Kidney glomerular epithelial cell (primary cell): ENCODE measurements at places on chromosomes 7 and 10.

- no peak for DNase-seq
These were observed 63.9 kb downstream of the VOPP1 start for GRCh38 chr7:55508221-55509011.

DNA sequence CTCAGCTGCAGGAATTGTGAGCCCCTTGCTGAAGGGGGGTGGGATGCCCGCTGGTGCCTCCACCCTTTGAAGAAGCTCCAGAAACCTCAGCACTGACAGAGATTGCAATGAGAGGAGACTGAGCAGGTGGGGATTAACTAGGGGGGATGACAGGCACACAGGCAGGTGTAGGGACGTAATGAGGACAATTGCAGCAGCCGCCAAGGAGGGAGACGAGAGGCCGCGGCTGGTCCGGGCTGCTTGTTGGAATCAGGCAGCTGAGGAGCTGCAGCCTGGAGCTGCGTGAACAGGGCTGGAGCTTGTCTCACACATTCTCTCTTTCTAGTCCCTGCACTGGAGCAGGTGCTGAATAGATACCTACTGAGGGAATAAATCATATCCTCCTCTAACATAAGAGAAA lies 122.0 kb upstream of the TCERG1L start:
- no peak for DNase-seq

DNA sequence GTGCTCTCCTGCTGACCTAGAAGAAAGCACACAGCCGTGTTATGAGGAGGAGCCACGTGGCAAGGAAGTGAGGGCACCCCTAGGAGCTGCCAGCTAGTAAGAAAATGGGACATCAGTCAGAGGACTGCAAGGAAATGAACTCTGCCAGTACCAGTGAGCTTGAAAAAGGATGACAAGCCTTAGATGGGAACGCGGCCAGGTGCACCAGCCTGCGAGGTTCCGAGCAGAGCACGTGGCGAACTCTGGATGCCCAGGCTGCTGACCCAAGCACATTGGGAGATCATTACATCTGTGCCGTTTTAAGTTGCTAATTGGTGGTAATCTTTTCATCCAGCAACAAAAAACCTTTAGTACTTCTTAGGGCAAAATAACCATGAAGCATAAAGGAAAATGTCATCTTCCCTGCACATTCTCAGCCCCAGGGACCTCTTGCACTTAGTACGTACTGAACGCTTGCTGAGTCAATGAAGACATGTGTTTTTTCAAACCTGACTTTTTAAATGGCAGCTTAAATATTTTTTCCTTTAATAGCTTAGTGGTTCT lies 69.4 kb downstream of the AMZ1 start:
- peak; percentile 75 for DNase-seq

- no peak for DNase-seq
These were observed 12.7 kb upstream of the KLF6 start for GRCh38 chr10:3797750-3798149.

- DNase-seq, result no peak
These were observed 62.4 kb upstream of the CDCA7L start for GRCh38 chr7:22008087-22008486.

DNA sequence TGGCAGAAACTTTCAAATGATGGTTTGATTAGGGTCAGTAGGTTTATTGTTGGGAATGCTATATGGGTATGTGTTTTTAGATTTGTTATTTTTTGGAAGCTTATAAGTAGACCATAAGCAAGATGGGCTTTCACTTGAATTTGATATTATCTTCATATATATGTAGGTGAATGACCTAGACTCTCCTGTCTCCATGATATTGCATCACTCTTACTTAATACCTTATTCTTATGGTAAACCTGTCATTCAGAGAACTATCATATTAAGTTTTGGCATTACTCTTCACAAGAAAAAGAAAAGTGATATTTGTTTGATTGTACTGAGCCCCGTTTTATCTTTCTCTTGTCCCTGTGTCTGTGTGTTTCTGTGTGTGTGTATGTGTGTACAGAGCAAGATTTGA lies 17.3 kb downstream of the HSPA14 start:
- DNase-seq, result no peak

DNA sequence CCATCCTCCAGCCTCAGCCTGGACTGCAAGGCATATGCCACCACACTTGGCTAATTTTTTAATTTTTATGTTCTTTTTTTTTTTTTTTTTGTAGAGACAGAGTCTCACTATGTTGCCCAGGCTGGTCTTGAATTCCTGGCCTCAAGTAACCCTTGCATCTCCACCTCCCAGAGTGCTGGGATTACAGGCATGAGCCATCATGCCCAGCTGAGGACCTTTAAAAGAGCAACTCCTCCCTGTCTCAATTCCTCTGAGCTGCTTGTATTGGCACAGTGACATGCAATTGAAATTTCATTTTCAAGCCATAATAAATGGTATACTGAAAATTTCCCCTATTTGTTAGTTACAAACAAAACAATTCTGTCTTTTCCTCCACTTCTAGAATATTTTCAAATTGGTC lies 19.5 kb downstream of the DNAJB9 start:
- peak; percentile 24 for DNase-seq

DNA sequence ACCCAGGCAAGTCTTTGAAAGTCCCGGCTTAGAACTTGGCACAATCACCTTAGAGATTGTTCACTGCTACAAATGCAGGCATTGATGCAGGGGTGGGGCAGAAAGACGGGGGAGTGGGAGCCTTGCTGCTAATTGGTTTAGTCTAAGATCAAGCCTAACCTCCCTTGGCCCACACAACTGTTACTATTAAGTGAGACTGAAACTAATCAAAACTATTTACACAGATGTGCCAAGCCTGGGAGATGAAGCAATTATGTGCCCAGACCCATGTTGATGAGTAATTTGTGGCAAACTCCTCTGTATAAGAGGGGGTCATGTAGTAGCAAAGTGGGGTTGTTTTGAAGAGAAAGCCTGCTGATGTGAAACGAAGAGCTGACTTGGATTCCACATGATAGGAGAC lies 178.2 kb upstream of the ITGB1 start:
- peak; percentile 91 for DNase-seq

DNA sequence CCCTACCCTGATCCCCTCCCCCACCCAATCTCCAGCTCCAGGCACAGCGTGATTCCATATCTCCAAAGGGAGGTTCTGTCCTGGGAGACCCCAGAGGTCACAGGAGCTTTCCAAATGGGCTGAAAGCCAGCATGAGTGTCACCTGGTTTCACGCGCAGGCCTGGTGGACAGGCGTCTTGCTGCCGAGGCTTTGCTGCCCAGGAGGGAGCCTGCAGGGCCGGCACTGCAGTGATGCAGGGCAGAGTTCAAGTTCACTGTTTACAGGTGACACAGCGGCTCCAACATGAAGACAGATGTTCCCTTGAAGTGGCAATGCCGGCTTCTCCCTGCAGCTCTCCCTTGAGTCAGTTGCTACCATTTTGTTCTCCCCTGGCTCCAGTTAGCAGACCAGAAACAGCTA lies 104.3 kb downstream of the TCERG1L start:
- DNase-seq, result no peak

GRCh38 chr10:100022403-100022802 lies 12.7 kb upstream of the DNMBP start:
- no peak for DNase-seq

GRCh38 chr7:98922392-98923187 lies 44.3 kb downstream of the TRRAP start:
- DNase-seq, result no peak

GRCh38 chr10:79208251-79208983 lies 138.9 kb upstream of the PPIF start:
- DNase-seq, result no peak

GRCh38 chr7:120407010-120407409 lies 134.0 kb downstream of the KCND2 start:
- no peak for DNase-seq

GRCh38 chr7:81648716-81649115 lies 121.1 kb downstream of the HGF start:
- DNase-seq, result no peak

- no peak for DNase-seq
These were observed 32.8 kb downstream of the KIAA1549 start for GRCh38 chr7:138948403-138948802.

GRCh38 chr7:129989466-129989865 lies 36.7 kb upstream of the UBE2H start:
- no peak for DNase-seq

DNA sequence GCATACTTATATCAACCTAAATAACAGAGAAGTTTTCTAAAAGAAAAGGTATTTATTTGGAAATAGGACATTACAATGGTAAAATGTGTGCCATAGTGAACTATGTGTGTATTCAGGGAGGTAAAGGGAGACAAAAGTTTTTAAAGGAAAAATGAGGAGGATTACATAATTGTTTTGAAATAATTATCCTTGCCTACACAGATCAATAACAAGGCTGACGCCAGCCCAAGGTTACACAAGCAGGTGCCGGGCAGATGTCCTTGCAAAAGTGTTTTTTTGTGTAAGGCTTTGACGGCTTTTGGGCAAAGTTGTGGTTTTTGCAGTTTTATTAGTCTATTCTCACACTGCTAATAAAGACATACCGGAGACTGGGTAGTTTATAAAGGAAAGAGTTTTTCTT lies 22.7 kb upstream of the SLC35B4 start:
- no peak for DNase-seq

DNA sequence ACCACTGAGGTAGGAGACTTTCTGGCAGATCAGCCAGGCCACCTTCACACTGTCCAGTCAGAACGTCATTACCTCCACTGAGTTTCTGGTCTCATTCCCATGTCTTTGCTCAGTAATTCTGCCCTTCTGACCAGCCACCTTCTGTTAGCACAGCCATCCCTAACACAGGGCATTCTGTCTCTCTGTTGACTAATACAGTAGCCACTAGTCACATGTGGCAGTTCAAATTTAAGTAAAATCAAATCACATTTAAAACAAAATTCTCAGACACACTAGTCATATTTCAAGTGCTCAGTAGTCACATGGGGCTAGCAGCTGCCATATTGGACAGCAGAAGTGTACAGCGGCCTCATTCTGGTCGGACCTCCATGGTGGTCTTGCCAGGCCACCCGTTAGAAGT lies 7.4 kb downstream of the CPSF4 start:
- no peak for DNase-seq

DNA sequence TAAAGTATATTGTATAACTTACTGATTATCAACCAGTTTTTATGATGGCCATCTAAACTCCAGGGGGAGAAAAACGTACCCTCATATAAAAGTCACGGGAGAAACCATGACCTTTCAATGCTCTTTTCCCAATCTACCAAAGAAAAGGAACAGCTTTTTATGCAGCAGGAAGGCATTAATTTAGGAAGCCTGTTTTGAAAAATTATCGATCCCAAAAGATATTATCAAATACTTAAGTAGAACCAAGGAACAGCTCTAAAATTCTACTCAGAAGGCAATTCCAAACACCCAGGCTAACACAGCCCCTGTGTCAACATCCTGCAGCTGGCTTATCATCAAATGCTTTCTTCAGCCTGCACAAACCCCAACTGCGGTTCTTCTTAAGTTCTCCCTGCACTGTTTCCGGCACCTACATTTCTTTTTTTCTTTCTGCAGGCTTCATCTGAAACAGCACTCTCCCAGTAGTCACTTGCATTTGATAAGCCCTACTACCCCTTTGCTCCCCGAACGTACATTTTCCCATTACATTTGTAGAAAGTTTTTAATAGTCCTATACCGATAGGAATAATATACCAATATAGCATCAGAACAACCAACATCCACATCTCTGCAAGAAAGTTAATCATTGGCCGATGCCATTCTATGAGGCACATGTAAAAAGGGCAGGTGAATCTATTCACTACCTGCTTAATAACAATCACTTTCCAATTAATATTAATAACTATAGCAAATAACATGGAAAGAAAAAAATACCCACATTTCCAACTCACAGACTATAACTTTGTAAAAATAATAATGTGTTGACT lies 47.9 kb downstream of the PIP4K2A start:
- DNase-seq, result no peak

GRCh38 chr7:112452102-112452888 lies 2.0 kb downstream of the IFRD1 start:
- DNase-seq, result peak; percentile 45

GRCh38 chr7:131166066-131166465 lies 161.6 kb upstream of the MKLN1 start:
- no peak for DNase-seq

GRCh38 chr7:104627516-104627915 lies 299.1 kb downstream of the LHFPL3 start:
- peak; percentile 61 for DNase-seq

DNA sequence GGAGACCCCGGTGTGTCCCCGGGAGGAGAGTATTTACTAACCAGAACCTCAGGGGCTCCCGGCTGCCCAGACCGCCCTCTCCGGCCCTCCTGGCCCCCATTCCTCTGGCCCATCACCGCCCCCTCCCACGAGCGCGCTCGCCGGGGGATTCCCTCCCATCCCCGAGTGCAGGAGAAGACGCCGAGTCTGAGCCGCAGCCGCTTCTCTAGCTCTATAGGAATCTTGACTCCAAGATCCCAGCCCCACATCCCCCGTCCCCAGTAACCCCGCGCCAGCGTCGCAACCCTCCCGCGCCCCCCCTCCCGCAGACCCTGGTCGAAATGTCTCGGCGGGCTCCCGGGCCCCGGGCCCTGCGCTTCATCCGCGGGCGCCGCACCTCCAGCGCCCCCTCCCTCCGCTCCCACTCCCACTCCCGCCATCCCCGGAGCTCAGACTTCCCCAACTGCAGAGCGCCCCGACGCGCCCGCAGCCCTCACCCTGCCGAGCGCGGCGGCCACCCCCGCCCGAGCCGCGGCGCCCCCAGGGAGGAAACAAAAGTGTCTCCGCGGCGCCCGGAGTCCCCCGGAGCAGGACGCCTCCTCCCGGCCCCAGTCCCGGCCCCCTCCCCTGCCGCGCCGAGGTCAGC lies 541 bp downstream of the ELMO1 start:
- DNase-seq, result no peak

- DNase-seq, result no peak
These were observed 101.6 kb downstream of the TES start for GRCh38 chr7:116311816-116312471.

- no peak for DNase-seq
These were observed 97.3 kb downstream of the PDGFA start for GRCh38 chr7:422191-422885.

- DNase-seq, result no peak
These were observed 101.7 kb upstream of the TMEM26 start for GRCh38 chr10:61554925-61555324.

DNA sequence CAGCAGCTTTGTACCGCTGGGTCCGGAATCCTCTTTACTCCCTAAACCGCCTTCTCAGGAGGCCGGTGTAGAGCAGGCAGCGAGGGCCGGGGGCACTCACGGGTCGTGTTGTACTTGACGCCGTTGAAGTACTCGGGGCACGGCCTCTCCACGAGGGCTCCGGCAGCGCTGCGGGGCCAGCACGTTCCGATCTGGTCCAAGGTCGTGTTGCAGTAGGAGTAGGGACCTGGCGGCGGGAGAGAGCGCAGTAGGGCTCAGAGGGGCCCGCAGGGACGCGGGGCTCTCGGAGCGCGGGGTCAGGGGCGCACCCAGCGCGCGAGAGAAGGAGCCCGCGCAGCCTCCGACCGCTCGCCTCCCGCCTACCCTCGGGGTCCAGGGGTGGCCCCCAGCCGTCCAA lies 443 bp downstream of the CRHR2 start:
- DNase-seq, result no peak

GRCh38 chr7:1391449-1391848 lies 67.8 kb downstream of the MICALL2 start:
- no peak for DNase-seq

- DNase-seq, result no peak
These were observed 329.7 kb downstream of the PRPF18 start for GRCh38 chr10:13916384-13916947.

- DNase-seq, result no peak
These were observed 47.8 kb downstream of the HERPUD2 start for GRCh38 chr7:35647171-35647574.

GRCh38 chr7:40329601-40330153 lies 194.9 kb downstream of the SUGCT start:
- peak; percentile 74 for DNase-seq

- DNase-seq, result no peak
These were observed 44.7 kb downstream of the MGMT start for GRCh38 chr10:129511758-129512157.

- no peak for DNase-seq
These were observed 77.9 kb downstream of the KIAA1549 start for GRCh38 chr7:138903186-138903820.
